ENCODE measurements at places on chromosomes 3 and 15.
A peak's percentile ranks its signal among the peaks of the same experiment; 100 is the strongest.

- DNase-seq: peak; percentile 98
Measured at GRCh38 chr3:125137358-125138033, 75.1 kb downstream of the SLC12A8 start.

DNA sequence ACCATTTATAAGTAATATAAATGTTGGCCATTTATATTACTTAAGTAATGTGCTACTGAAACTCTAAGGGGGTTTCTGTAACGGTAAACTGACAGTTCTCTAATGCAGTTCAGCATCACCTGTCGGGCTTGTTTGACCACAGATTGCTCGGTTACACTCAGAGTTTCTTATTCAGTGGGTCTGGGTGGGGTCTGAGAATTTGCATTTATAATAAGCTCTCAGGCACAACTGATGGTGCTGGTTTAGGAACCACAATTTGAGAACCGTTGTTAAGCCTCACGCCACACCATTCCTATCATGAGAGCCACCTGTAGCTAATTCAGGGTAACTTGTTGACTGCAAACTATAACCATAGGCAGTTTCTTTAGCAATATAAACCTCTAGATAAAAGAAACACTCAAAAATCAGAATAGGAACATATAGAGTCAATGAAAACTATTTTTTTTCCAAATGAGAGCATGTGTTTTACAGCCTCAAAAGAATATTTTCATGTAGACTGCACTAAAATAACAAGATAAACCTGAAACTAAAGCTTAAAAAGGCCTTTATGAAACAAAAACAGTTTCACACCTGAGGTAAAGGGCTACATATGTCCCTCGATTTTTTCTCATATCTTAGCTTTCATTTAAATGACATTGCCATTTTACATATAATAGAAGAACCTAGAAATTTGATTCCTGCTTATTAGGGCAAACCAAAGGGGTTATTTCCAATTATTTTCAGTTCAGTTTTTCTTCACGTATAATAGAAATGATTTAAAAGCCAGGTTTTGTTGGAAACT lies 604.8 kb downstream of the UNC13C start:
- no peak for DNase-seq

- DNase-seq: no peak
Measured at GRCh38 chr3:169266351-169266750, 397.2 kb downstream of the MECOM start.

GRCh38 chr3:29972320-29972993 lies 633.9 kb upstream of the TGFBR2 start:
- DNase-seq: peak; percentile 42

DNA sequence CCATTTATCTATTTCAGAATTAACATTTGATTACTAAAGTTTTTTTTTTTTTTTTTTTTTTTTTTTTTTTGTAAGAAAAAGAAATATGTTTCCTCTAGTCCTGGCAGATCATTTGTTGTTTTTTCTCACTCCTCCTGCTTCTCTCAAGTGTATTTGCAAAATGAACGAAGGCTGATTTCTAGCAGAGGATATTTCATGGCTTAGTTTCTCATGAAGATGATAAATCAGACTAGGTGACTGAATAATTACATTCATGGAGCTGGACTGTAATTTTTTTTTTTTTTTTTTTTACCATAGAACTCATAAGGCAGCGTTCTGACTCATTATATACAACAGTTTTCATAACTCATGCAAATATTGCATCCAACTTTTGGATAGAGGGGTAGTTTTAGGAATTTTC lies 332.5 kb upstream of the SEMA6D start:
- no peak for DNase-seq

DNA sequence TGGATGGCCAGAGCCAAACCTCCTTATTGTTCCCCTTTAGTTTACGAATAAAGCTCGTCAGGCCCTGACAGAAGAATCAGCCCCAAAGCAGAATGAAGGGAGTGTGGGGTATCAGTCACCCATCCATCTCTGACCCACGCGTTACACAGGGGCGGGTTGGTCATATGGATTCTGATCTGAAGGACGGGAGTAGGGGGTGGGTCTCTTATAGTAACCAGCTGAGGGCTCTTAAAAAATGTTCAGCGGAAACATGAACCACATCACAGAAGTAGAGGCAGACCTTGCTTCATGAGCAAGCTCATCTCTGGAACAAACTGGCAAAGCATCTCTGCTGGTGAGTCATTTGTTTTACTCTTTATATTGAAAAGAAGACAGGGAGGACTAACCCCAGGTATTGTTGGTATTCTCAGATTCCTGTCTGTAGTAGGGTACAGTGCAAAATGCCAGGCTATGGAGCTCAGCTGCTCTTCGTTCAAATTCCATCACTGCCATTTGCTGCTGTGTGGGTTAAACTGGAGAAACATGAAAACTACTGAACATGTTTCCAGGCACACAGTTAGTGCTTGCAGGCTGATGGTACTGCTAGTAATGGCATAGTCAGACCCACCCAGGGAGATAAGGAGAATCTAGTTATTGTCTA lies at the start of gene CXCR6:
Gene CXCR6 (plus strand): TSS at position 258 of the 640 bp plus-strand sequence. CDS start 3,018 bp downstream, outside the sequence.
- DNase-seq: no peak

DNA sequence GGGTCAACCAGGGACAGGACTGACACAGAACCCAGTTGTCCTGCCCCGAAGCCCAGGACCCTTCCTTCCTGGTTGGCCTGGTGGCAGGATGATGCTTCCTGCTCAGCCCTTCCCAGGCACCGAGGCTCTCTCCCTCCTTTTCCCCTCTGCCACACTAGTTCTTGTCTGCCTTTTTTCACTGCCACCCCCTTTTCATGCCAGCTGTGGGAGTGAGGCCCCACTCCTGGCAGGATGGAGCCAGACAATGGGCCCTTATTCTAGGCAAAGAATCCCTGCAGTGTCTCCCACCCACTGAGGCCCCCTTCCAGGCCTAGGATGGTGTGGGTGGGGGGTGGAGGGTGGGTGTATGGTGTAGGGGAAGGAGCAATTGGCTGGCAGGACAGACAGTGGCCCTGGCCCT lies 1.1 kb upstream of the SCAMP5 start:
- DNase-seq: no peak

- DNase-seq: no peak
Measured at GRCh38 chr3:64133987-64134386, 91.3 kb downstream of the PRICKLE2 start.

DNA sequence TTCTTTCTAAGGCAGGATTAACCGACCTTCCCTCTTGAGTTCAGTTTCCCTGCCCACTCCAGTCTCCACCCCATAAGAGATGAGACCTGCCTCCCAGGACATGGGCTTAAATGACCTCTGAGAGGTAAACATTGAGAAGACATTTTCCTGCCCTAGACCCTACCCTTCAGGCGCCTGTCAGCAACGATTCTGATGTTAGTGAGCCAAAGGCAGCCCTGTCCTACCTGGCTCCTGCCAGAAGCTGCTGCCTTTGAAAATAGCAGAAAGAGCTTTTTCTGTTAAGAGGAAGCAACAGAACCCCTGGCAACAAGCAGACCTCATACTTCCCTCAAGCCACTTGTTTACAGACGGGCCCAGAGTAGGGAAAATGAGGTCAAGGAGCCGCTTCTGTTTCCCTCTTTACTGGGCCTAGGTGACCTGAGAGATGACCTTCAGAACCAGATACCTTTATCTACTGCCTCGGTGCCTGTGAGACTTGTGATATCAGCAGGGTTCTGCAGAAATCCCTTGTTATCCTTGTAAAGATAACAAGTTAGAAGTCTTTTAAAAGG lies 52.0 kb downstream of the CD200R1L start:
- no peak for DNase-seq

GRCh38 chr3:156388497-156389448 lies 166.1 kb downstream of the SSR3 start:
- peak; percentile 39 for DNase-seq

DNA sequence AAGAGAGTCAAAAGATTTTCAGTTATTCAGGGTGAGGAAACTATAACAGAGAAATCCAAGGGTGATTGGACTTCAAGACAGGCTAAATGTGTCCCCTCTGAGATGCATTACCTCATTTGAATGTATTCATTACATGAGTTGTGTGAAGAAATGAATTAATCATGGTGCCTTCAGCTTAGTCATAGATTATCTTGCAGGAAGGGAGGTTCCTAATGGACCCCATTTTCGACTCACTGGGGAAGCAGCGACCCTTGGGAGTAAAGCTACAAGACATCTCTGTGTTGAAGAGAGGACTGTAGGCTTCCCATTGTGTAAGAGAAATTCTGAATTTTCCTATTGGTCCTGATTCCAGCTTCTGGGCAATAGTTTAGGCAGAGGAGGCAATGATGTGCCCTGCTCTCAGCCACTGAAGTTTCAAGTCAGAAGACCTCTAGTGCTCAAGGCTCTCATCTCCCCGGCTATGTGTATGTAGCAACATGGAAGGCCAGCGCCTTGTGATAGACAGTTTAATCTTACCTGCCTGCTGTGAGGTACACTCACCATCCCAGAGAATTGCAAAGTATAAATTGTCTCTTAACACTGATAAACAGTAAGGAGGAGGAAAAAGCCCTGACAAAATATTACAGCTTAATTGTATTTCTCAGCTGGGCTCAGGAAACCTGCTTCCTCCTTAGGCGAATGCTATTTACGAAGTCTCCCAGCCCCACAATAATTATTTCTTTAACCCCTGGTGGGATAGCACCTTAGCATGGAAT lies 133.8 kb downstream of the PDCD6IP start:
- no peak for DNase-seq

GRCh38 chr15:57609805-57610529 lies 18.3 kb downstream of the MYZAP start:
- peak; percentile 15 for DNase-seq

DNA sequence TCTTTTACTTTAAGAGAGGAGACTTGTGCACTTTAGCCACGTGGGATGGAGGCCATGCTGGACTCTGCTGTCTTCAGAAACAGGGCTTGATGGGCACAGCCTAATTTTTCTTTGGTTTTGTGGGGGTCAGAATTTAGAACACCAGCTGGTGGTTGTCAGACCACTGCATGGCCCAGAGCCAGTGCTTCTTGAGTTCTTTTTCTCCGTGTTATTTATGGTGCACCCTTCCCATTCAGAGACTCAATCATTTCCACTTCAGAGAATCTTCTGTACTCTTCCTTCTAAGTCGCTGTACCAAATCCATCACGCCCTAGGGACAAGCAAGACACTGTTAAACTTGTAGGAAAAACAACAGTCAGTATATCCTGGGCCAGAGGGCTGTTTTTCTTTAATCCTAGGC lies 20.1 kb downstream of the PRR23A start:
- no peak for DNase-seq

DNA sequence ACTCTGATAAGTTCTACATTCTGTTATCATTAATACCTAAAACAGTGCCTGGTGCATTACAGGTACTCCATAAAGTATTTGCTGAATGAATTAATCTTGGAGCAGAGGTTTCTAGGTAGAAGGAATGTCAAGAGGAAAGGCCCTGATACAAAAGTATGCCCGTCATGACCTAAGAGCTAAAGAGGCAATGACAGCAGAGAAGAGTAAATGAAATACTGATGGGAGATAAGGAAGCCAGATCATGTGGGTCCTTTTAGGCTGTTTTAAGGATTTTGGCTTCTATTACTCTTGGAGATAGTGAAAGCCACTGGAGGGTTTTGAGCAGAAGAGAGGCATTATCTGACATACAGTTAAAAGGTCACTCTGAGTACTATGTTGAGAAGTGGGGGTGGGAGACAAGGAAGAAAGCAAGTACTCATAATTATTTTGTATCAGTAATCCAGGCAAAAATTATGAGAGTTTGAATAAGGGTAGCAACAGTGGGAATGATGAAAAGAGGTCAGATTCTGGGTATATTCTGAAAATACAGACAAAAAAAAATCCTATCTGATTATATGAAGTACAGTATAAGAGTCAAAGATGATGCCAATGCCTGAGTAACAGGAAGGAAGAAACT lies 48.3 kb downstream of the DENND4A start:
- DNase-seq: peak; percentile 79

DNA sequence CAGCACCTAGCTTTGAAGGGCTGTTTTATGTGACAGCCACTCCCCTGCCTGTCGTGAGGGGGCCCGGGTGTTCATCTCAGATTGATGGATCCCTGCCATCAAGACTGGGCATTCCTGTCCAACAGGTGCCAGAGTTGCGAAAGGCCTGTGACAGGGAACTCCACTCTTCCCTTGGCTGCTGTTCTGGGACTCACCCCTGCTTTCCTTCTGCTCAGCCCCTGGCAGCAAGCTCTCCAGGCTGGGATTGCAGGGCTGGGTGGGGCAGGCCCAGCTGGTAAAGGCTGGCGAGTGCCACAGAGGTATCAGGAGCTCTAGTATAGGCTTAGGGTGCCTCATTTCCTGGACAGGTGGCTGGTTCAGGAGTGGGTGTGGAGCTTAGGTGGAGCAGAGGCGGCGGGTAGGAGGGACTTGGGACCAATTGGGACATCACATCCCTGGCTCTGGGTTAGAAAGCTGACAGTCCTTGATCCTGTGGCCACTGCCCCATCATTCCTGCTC lies at the start of gene PLA2G4B:
Gene PLA2G4B (plus strand): TSS at position 448 of the 498 bp plus-strand sequence. CDS start 67 bp downstream, outside the sequence.
- DNase-seq: peak; percentile 15

DNA sequence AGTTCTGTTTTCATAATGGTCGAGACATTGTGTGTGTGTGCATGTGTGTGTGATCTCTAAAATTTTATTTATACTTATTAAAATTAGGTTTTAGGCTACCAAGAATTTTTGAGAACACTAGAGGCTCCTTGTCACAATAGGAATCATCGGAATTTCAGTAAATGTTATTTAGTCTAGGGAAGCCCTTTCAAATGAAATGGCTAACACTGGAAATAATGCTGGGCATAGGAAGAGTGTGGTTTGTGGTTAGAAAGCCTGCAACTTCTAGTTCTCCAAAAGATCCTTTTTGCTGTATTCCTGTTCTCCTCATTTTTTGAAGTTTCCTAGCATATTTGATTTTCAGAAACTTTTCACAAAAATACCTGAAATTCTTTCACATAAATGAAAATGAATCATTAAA lies 92.5 kb upstream of the MBNL1 start:
- no peak for DNase-seq

GRCh38 chr15:31300981-31301672 lies 25.5 kb upstream of the KLF13 start:
- no peak for DNase-seq

- DNase-seq: no peak
Measured at GRCh38 chr15:57118013-57118799, 199.8 kb downstream of the TCF12 start.

GRCh38 chr3:98504539-98504938 lies 7.1 kb downstream of the OR5K2 start:
- DNase-seq: no peak

DNA sequence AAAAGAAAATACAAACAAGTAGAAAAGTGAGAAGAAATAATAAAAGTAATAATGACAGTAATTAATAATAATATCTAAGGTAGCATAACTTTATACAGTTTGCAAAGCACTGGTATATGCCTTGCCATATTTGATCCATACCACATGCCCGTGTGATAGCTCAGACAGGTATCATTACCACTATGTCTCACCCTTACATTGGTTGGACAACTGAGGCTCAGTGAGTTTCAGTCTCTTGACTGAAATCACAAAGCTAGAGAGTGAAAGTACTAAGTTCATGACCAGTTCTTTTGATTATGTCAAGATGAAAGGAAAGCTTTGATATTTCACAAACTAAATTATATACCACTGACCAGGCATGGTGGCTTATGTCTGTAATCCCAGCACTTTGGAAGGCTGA lies 408.9 kb downstream of the GAP43 start:
- DNase-seq: no peak

GRCh38 chr3:31952205-31952604 lies 28.9 kb downstream of the OSBPL10 start:
- DNase-seq: no peak
